ENCODE measurements at places on chromosomes 7 and 10.

DNA sequence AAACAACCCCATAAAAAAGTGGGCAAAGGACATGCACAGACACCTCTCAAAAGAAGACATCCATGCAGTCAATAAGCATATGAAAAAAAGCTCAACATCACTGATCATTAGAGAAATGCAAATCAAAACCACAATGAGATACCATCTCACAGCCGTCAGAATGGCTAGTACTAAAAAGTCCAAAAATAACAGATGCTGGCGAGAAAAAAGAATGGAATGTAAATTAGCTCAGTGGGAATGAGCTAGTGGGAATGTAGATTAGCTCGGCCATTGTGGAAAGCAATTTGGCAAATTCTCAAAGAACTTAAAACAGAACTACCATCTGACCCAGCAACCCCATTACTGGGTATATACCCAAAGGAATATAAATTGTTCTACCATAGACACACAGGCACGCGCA lies 287.0 kb downstream of the WDR37 start:
- no peak for DNase-seq

- DNase-seq, result no peak
Observed at GRCh38 chr7:130841416-130841815, 107.4 kb upstream of the KLF14 start.

- no peak for DNase-seq
Observed at GRCh38 chr10:102473445-102474331, 22.3 kb upstream of the C10orf95 start.

DNA sequence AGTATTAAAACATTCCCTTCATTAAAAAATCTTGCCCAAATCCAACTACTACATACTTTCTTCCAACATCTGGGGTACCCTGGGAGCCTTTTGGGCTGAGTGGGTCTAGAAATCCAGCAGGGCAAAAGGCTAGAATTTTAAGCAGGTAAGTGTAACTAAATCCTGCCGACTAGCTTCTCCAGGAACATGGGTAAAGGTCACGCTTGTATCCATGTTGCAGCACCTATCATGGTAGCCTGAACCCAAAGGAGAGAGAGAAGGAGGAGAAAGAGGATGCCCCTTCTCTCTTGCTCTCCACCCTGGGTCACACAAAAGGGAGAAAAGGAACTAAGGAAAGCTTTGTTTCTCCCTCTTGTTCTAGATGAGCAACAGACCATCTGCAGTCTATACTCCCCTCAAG lies 53.3 kb downstream of the ZNF680 start:
- DNase-seq, result no peak

DNA sequence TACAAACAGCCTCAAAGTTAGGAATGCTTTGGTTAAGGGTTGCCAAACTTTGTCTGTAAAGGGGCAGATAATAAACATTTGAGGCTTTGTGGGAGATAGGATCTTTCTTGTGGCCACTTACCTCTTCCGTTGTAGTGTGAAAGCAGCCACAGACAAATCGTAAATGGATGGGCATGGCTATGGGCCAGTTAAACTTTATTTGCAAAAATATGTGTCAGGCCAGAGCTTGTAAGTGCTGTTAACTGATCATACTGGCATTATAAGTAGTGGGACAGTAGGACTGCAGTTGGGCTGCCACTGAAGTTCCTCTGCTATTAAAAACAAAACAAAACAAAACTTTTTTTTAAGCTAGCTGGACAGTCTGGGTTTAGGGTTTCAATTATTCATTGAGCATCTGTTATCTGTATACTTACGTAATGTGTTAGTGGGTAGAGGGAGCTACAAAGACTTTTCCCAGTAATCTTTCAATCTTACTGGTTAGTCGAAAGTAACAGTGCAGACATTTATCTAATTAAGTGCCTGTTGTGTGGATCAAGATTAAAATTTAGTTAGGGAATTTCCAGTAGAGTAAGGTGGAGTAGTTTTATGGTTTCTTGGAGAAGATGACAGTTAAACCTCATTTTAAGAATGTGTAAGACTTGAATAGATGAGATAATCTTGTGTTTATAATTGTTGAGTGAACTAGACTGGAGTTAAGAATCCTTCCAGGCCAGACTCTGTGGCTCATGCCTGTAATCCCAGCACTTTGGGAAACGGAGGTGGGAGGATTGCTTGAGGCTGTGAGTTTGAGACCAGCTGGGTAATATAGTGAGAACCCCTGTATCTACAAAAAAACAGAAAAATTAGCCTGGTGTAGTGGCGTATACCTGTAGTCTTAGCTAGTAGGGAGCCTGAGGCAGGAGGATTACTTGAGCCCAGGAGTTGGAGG lies 100.1 kb downstream of the BTRC start:
- DNase-seq, result no peak

DNA sequence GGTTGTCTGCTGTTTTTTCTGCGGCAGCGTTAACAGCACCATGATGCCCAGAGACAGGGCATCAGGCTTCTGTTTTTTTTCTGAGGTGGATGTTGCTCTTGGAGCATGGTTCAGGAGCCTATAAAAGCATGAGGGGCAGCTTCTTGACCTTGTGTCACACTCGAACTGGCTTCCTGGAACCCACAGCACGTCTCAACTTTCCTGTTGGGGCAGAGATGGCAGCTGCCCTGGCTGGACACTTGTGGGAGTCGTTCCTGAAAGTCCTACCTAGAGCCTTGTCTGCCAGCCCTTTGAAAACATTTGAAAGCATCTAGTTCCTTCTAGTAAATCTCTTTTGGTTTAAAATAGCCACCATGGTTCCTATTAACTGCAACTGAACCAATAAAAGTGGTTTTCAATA lies 28.9 kb upstream of the PRKAG2 start:
- no peak for DNase-seq

DNA sequence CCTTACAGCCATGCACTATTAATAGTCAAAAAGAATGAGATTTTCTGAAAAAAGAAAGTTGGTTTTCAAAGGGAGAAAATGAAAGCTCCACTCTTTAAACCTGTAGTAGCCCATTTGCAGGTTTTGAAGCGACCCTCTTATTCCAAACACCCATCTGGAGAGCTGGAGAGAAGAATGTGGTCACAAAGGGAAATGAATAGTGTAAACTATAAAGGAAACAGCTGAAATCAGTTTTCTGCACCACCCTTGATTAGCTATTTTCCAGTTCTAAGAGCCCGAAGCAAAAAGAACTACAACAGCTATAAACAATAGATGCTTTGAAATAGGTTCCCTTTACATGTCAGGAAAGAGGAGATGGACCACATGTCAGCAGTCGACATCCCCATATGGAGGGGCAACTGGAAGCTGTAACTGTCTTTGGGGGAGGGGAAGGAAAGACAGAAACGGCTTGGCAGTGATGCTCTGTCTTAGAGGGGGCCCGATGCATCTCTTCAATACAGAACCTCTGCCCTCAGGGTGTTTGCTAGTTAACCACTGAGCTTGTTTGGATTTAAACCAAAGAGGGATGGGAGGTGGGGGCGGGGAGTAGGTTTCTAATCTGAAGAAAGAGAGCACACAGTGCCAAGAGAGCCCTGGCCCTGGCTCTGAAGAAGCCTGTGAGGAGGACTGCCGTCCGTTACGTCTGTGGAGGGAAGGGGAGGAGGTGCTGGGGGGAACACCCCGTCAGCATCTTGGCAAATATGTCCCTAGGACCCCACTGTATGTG lies 55.3 kb downstream of the CPVL start:
- DNase-seq, result no peak

Data from NCI-H1048 (cell line).